ENCODE measurements at places on chromosomes 16 and 17.

DNA sequence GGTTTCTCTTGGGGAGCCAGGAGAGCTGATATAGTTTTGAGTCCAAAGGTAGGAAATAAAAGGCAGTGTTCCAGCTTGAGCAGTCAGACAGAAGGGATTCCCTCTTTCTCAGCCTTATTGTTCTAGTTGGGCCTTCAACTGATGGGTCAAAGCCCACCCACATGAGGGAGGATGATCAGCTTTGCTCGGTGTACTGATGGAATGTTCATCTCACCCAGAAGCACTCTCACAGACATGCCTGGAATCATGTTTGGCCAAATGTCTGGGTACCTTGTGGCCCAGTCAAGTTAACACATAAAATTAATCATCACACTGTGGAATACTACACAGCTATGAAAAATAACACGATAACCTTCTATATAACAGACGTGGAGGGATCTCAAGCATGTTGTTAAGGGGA lies 23.1 kb upstream of the KCNG4 start:
- no peak for DNase-seq

DNA sequence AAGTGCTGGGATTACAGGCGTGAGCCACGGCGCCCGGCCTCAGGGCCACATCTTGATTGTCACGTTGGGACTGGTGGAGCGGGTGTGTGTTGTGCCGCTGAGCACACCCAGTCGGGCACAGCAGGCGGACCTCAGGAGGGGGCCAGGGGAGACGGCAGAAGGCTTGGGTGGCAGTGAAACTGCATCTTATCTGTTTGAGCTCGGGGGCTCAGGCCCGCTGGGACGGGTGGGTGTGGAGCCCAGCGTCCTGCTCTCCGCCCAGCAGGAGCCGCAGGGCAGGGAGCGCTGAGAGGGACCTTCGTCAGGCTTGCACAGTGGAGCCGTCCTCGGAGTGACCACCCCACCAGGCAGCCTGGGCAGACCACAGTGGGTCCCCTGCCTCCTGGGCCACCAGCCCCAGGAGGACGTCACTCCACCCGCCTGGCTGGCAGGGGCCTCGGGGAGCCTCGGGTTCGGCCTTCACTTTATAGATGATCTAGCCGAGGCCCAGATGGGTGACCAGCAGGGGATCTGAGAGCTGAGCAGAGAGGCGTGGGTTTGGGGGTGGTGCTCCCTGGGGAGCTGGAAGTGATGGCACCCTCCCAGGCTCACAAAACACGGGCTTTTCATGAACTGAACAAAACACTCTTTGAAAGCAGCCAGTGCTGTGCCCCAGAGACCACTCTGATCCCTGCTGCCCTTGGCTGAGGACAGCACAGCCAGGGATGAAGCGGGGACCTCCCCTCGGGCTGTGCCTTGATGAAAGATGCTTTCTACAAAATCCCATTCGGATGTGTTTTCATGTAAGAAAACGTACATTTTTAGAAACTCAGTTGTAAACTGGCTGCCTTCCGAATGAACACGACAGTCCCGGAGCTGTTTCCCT lies 181.1 kb downstream of the SEC14L1 start:
- DNase-seq = no peak

GRCh38 chr16:77555126-77555525 lies 120.3 kb upstream of the ADAMTS18 start:
- peak; percentile 14 for DNase-seq

- DNase-seq = peak; percentile 51
Observed at GRCh38 chr17:7851438-7852261, 3.2 kb upstream of the TMEM88 start.

DNA sequence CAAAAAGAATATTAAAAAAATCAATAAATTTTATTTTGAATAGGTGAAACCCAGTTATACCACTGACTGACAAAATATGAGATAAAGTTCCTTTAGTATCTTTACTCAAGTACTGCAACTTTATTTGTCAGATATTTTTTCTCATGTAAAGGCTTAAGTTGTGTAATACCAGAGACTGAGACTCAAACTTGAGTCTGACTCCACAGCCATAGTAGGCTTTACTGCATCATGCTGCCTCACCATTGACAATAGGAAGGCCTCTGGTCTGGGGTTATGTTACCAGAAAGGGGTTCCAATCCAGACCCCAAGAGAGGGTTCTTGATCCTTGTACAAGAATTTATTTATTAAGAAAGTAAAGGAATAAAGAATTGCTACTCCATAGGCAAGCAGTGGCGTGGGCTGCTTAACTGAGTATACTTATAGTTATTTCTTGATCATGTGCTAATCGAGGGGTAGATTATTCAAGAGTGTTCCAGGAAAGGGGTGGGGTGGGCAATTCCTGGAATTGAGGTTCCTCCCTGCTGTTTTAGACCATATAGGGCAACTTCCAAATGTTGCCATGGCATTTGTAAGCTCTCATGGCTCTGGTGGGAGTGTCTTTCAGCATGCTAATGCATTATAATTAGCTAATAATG lies 187.4 kb upstream of the WSB1 start:
- DNase-seq = no peak

DNA sequence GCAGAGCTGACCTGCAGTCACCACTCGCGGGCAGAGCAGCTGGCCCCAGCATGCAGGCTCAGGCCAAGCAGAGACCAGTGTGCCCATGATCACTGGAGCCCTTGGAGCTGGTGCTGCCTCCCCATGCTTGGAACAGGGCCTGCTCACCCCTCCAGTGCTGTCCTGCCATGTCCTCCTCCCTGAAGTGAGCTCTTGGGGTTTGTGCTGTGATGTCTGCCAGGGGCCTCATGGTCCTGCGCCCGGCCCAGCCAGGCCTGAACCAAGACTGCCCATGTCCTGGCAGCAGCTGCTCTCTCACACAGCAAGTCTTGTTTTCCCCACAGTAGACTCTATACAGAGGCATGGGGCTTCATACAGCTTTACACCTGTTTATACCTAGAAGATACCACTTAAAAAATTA lies 24.6 kb downstream of the TMEM11 start:
- DNase-seq = no peak

GRCh38 chr16:9154567-9155410 lies 63.3 kb downstream of the HAPSTR1 start:
- DNase-seq = no peak

DNA sequence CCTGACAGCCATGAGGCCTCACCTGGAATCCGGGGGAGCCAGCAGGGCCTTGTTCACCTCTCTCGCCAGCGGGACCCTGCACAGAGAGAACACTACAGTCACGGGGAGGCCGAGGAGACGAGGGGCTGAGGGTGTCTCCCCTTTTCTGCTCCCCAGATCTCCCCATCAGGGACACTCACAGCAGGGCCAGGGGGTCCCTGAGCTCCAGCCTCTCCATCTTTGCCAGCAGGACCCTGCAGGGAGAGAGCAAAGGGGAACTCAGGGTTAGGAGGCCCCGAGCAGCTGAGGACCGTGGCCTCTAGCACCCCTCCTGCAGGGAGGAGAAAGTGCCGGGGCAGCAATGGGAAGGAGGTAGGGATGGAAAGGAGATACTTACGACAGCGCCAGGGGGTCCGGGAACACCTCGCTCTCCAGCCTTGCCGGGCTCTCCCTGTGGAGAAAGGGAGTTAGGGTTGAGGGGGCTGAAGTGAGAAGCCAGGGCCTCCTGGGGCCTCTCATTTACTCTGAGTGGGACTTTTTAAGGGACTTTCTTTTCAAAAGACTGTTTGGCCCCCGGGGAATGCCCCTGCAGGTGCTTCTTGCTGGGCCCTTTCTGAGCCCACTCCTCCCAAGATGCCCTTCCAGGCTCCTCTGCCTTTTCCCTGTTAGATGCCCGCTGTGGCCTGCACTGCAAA lies 8.7 kb downstream of the COL1A1 start:
- no peak for DNase-seq

DNA sequence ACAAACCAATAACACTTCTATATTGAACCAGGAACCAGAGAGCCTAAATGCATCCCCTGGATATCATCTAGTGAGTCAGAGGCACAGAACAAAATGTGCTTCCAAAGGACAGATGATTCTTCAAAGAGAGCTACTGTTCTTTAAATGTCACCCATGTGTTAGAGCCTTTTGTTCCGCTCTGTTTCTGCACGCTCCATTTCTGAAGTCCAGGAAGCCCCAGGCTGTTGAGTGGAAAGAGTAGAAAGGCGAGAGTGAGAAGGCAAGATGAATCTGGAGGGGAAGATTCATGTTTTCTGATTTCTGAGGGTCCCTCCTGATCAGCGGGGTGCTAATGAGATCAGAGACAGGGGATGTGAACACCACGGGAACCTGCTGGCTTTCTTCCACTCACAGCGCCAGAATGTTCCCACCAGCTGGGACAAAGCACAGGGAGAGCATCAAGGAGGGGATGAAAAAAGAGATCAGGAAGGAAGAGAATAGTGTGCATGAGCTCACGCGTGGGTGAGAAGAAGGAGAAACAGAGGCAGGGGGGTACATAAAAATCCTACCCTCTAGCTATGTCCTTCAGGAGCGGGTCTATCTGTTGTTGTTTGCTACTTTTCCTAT lies 559.9 kb upstream of the HSBP1 start:
- DNase-seq = no peak

- no peak for DNase-seq
Observed at GRCh38 chr16:24919536-24919935, 73.8 kb downstream of the SLC5A11 start.

- peak; percentile 66 for DNase-seq
Observed at GRCh38 chr16:12120217-12120981, 143.9 kb downstream of the SNX29 start.

GRCh38 chr17:38705803-38706504 lies 881 bp downstream of the MLLT6 start:
- no peak for DNase-seq

DNA sequence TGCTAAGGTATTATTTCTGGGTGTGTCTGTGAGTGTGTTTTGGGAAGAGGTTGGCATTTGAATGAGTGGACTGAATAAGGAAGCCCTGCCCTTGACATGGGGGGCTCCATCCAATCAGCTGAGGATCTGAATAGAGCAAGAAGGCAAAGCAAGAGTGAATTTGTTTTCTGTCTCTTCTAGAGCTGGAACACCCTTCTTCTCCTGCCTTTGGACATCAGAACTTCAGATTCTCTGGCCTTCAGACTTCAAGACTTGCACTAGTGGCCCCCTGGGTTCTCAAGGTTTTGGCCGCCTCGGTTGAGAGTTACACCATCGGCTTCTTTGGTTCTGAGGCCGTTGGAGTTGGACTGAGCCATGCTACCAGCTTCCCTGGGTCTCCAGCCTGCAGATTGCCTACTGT lies 448.6 kb downstream of the SHISA9 start:
- DNase-seq = no peak

DNA sequence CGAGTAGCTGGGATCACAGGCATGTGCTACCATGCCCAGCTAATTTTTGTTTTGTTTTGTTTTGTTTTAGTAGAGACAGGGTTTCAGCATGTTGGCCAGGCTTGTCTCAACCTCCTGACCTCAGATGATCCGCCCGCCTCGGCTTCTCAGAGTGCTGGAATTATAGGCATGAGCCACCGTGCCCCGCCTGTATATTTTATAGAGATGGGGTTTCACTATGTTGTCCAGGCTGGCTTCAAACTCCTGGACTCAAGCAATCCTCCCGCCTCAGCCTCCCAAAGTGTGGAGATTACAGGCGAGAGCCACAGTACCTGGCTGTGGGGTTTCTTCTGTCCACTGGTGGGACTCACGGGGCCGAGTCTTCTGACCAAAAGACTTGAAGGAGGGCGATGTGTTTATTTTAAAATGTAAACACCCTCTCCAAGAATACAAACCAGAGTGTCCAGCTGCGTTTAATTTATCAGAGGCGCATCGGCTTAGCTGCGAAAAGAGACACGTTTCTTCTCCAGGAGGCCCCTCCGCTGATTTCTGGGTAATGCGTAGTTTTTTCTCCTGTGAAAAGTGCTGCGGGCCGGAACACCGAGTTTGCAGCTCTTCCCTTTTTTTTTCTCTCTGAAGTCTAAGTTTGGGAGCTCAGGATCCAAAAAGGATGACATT lies 86.9 kb upstream of the CIBAR2 start:
- DNase-seq = no peak

GRCh38 chr16:1102921-1103635 lies 7.0 kb upstream of the C1QTNF8 start:
- DNase-seq = no peak

DNA sequence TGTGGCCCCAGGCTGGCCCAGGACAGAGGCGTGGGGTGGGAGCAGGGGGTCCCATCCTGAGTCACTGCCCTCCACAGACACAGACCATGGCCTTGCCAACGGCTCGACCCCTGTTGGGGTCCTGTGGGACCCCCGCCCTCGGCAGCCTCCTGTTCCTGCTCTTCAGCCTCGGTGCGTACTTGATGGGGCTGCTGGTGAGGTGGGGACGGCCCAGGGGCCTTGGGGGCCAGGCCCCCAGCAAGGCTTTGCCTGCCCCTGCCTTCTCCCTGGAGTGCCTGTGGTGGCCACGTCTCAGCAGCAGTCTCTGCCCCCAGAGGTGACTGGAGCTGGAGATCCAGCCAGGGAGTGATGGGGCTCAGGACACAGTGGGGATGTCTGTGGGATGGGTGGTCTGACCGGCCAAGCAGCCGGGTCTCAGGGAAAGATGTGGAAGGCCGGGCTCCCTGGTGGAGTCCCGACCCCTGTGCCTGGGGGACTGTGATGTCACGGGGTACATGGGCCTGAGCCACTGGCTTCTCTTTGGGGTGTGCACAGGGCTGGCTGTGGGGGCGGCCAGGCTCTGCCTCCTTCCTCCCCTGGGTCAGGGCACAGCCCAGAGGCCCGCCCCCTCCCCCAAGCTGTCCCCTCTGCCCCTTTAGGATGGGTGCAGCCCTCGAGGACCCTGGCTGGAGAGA lies 2.2 kb downstream of the MSLN start:
- no peak for DNase-seq

DNA sequence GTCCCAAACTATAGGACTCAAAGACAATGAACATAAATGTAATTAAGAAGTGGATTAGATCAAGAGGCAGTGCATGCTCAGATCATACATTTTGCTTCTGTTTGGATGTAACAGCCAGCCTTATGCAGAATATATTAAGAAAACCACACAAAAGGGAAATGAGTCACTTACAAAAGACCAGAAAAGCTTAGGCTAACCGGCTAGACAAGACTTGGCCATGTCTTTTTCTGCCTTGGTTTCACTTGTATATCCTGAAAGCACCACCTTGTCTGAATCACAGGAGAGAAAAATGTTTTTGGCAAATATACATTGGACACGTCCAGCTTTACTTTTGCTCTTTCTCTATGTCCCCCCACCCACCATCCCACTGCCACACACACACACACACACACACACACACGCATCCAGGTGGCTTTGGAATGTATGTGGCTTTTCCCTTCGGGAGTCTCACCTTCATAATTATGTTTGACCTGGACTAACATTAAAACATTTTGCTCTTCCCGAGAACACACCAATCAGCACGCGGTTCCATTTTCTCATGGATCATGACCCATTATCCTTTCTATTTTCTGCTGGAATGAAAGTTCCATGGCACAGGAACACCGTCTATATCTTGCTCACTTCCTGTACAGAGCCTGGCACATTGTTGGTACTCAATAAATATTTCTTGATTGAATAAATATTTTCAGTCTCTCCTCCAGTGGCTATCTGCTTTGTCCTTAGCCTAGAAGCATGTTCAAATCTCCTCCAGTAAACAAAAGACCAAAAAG lies 64.6 kb downstream of the CDK5R1 start:
- peak; percentile 80 for DNase-seq

Measured in astrocyte (in vitro differentiated cells and primary cell).